ENCODE measurements at places on chromosomes 6 and 20.

DNA sequence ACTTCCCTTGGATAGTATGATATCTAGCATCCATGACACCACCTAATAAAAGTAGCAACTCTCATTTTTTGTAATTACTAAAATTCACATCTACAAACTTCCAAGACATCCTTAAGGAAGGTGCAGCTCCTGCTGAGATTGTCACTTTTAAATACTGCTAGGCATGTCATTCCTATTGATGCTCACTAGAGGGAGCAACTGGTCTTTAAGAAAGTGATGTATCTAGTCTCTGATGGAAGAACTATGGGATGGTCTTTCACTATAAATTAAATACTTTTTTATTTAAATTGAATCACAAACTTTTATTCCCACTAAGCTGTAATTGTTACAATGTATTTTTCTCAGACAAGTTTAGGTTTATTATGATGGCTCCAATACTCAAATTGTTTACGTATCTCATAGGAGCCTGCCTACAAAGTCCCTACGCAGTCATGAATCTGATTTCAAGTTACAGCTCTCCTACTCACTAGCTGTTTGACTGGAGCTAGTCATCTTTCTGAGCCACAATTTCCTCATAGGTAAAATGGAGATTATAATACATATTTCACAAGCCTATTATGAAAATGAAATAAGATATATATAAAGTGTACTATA, 8.1 kb upstream of the TSPYL1 start:
- DNase-seq = no peak

GRCh38 chr6:167647737-167648470, 178.8 kb upstream of the AFDN start:
- no peak for DNase-seq

GRCh38 chr6:165468340-165469235, 159.2 kb upstream of the C6orf118 start:
- DNase-seq = no peak

GRCh38 chr6:45685076-45685475, 307.3 kb upstream of the SUPT3H start:
- DNase-seq = no peak

- no peak for DNase-seq
Observed at GRCh38 chr6:113050979-113051378, 703.8 kb downstream of the RFPL4B start.

DNA sequence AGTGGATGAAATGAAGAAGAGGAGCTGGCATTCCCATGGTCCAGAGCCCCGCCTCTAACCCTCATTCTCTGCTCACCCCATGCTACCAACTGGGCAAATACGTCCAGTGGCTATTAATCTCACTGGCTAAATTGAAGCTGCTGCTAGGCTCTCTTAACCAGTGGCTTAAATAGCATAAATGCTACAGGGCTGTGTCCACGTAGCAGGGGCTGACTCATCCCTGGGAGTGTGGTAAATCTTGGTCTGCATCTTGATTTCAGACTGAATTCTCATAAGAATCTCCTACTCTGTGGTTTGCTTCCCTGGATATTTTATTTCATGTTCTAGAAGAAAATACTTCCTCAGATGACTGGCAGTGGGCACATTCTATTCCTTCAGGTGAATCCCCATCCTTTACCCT, 193.1 kb upstream of the ARG1 start:
- no peak for DNase-seq

DNA sequence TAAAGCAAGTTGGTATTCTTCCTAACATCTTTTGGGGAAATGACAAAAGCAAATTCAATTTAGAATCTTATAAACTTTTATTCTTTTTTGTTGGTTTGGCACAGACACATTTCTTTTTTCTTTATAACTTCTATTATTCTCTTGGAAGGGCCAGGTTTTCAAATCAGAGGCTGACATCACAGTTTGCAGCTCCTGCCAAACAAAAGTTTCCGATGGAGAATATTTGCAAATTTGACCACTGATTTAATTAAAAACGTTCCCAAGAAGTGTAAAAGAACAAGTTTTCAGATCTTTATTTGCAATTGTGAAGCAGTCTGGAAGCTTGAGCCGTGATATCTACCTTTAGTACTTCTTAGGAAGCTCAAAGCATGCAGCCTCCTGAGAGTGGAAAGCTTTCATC, 53.8 kb upstream of the CD83 start:
- DNase-seq = no peak

- DNase-seq = no peak
Observed at GRCh38 chr6:79186564-79186963, 47.9 kb downstream of the HMGN3 start.

- no peak for DNase-seq
Observed at GRCh38 chr6:15312500-15312899, 66.6 kb downstream of the JARID2 start.

DNA sequence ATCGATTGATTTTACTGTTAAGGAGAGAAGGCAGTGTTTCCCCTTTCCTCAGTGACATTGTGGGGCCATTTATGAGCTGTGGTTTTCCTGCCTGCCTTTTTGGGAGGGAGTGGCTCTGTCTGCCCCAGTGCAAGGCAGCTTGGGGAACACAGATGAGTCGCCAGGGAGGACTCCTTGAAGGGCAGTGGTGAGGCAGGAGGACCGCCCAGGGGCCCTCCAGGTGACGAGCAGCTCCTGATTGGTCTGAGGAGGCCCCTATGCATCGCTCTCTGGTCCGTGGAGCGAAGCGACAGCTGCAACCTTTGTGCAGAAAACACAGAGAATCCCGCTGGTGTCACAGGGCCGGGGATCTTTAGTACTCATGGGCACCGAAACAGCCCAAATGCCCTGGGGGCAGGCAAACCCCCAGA, 100.3 kb downstream of the TMEM242 start:
- DNase-seq = no peak

- no peak for DNase-seq
Observed at GRCh38 chr20:61789329-61789728, 276.4 kb downstream of the TAF4 start.

- DNase-seq = no peak
Observed at GRCh38 chr20:50982363-50982762, 23.7 kb downstream of the MOCS3 start.

DNA sequence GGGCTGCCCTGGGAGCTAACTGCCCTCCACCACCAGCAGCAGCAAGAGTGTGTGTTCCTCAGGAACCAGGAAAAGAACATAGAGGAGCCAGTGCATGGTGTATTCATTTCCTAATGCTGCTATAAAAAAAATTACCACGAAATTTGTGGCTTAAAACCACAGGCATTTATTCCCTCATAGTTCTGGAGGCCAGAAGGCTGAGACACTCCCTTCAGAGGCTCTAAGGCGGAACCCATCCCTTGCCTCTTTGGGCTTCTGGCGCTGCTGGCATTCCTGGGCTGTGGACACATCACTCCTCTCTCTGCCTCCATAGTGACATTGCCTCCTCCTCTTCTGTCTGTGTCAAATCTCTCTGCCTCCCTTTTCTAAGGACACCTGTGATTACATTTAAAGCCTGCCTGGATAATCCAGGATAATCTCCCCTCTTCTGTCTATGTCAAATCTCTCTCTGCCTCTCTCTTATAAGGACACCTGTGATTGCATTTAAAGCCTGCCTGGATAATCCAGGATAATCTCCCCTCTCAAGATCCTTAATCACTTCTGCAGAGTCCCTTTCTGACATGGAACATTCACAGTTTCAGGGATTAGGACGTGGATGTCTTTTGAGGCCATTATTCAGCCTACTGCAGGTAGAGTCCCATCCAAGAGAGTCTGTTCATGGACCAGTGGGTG, 54.7 kb downstream of the NDUFAF5 start:
- DNase-seq = no peak

GRCh38 chr20:38303908-38304379, at the start of gene BPI:
TSS of gene BPI (plus strand) at chr20:38304156. CDS start at chr20:38304224, 68 bp downstream.
- no peak for DNase-seq

DNA sequence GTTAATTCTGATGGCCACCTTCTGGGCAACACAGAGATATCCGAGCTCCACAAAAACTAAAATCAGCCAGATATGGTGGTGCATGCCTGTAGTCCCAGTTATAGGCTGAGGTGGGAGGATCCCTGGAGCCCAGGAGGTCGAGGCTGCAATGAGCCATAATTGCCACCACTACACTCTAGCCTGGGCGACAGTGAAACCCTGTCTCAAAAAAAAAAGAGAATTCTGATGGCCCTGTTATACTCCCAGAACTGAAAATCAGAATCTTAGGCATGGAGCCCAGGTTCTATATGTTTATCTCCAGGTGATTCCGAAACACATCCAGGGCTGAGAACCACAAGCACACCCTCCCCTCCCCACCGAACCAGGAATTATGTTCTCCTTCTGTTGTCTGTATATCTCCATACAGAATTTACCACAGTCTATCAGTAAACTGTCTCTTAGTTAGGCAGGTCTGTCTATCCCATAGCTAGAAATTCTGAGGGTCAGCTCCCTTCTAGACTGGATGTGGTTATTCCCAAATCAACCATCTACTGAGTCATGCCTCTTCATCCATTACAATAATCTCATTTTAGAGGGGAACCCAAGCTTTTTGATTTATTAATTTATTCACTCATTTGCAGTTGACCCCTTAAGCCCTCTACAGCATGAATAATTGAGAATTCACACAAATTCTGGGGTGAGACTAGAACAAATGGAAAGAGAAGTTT, 24.8 kb upstream of the CCND3 start:
- DNase-seq = no peak

GRCh38 chr6:73341335-73341734, 12.7 kb downstream of the DPPA5 start:
- no peak for DNase-seq

DNA sequence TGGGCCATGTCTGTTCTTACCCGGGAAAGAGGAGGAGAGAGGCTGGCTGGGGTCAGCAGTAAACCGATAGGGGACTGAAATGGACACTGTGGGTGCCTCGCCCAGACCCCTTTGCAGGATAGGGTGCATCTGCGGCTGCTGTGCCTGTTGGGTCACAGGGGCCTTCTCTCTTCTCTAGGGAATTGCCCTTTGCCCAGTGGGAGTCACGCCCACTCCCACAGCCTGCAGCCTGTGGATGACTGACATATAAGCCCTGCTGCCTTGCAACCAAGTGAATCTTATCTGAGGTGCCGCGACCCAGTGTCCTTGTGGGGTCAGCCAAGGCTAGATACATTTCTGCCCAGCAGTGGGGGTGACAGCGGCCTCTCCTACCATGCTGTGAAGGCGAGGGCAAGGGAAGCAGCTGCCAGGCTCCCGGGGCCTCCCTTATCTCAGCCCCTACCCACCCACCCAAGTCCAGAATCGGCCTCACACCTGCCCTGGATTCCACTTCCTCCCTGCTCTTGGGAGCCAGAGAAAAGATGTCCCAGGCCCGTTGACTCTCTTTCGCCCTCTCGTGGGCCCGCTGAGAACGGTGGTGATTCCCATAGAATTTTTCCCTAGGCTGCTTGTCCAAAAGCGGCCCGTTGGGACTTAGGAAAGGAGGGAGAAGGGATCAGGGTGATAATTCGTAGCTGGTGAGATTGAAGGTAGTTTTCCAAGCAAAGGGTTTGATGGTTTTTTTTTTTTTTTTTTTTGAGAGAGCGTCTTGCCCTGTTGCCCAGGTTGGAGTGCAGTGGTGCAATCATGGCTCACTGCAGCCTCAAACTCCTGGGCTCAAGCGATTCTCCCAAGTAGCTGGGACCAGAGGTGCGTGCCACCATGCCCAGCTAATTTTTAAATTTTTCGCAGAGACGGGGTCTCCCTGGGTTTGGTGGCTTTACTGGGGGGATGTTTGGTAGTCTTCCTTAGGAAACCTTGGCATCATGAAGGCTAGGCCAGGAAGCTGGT, 76.4 kb upstream of the RNF24 start:
- no peak for DNase-seq

DNA sequence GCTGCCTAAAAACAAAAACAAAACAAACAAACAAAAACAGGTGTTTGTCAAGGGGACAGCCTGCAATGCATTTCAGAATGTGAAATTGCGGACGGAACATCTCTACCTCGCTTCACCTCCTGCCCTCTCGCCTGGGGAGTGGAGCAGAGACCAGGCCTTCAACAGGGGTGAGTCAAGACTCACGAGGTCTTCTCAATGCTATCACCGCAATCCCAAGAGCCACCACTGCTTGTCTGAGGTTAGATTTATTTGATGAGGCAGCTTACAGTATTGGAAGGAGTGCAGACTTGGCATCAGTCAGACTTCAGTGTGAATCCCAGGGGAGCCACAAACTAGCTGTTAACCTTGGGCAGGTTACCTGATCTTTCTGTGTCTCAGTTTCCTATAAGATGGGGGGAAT, 7.7 kb downstream of the GABRR1 start:
- DNase-seq = no peak

DNA sequence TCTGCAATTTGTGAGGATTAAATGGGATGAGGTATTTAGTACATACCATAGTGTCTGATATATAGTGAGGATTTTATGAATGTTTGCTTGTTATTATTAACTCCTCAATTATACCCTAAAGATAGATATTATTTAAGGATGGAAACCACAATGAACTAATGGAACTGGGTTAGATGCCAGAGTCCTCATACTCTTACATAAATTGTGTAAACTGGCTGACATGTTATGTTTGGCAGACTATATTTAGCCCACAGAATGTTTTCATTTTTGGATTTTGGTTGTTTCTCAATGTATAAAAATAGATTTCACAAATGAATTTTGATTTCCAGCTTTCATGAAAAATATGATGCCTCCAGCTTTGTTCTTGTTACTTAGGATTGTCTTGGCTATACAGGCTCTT, 37.6 kb downstream of the HTR1B start:
- no peak for DNase-seq

- DNase-seq = no peak
Observed at GRCh38 chr6:108836061-108836460, 12.2 kb upstream of the ARMC2 start.

DNA sequence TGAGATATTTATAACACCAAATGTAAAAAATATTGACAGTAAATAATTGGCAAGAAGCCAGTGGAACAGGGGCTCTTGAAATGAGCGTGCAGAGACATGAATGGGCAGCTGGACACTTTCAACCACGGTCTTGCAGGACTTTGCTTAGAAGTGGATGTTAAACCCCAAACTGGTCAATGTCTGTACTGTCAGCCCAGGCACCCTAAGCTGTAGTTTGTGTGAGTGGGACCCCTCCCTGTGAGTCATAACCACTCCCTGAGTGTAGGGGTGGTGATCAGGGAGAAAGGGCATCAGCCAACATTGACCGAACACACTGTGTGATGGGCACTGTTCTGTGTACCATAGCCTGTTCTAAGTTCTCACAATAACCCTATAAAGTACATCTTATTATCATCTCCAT, 108.6 kb downstream of the FIG4 start:
- DNase-seq = no peak

Measured in GM19239 (cell line).